ENCODE measurements at places on chromosomes 1 and 21. TPM values are rescaled to one million over a fixed set of nuclear protein-coding genes. Genes with fewer than 3 reads are reported as not detected.

Gene RNU1-1
- 2.7 TPM for polyA plus RNA-seq

Gene CD244
- polyA plus RNA-seq: 0.28 TPM

Gene RBM11
- polyA plus RNA-seq: 6.3 TPM

Gene HSPB7
- 2.0 TPM for polyA plus RNA-seq

Gene ERG
- polyA plus RNA-seq: 48.4 TPM

Gene FNDC5
- polyA plus RNA-seq: 10.2 TPM

Gene PPIH
- polyA plus RNA-seq: 49.9 TPM

Gene NEK7
- 93.2 TPM for polyA plus RNA-seq

Gene S1PR1
- 154 TPM for polyA plus RNA-seq

Gene CA14
- 5.4 TPM for polyA plus RNA-seq

GRCh38 chr1:211333906-211334305, 7.3 kb downstream of the TRAF5 start:
- no peak for DNase-seq

GRCh38 chr1:220787069-220787619, 431 bp downstream of the MTARC1 start:
- DNase-seq: peak; percentile 39

- no peak for DNase-seq
These were observed 17.2 kb upstream of the BEND5 start for GRCh38 chr1:48793863-48794262.

DNA sequence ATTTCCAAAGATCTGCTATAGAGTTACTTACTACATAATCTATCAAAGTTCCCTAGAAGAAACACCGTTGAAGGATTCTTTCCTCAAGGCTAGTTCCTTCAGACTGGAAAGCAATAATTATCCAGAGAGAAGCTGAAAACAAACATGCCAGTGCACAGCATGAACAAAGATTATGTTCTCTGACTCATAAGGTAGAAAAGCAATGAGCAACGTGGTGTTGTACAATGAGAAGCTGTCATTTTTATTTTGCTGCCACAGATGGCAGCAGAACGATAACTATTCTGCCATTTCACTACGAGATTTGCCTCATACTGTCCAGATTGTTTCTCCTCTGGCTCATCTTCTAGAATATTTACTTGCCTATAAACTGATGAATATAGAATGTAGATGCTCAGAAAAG, 10.7 kb downstream of the EXTL2 start:
- no peak for DNase-seq

DNA sequence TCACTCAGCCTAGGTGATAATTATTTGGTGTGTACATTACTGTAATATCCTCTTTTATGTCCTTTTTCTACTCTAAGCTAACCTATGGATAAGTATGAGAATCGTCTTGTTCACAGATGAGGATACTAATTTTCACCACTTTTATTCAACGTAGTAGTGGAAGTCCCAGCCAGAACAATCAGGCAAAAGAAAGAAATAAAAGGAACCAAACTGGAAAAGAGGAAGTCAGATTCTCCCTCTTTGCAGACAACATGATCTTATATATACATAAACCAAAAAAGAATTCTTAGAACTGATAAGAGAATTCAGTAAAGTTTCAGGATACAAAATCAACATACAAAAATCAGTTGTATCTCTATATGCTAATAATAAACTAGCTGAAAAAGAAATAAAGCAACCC, 12.6 kb upstream of the RGL1 start:
- DNase-seq: no peak

DNA sequence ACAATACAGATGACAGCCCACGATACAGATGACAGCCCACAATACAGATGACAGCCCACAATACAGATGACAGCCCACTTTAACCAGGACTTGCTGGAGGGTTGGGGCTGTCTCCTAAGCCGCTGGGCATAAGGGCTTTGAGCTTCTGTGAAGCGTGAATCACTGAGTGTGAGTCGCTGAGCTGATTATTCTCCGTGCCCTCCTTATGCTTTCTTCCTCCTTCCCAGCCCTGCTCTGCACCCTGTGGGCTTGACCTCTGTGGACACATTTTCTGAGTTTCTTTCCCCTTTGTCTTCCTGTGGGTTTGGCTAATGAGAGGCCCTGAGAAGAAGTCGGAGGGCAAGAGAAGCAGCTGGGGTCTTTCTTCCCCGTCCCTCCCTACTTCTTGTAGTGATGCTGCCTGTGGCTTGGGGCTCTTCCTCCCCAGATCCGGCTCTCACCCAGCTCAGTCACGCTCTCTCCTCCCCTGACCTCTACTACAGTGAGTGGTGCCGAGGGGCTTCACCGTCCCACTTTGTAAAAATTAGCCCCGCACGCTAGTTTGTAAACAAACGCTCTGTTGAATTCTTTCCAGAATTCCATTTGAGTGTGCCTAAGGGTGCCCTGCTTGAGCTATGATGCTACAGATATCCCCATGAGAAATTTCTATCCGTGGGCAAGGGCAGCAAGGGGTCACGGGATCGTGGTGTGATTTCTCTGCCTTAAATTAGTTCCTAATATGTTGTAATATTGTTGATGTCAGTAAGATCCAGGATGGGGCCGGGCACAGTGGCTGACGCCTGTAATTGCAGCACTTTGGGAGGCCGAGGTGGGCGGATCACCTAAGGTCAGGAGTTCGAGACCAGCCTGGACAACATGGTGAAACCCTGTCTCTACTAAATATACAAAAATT, 46.4 kb upstream of the SOD1 start:
- DNase-seq: no peak

- no peak for DNase-seq
These were observed 31.0 kb downstream of the TGFBR3 start for GRCh38 chr1:91854852-91855534.

DNA sequence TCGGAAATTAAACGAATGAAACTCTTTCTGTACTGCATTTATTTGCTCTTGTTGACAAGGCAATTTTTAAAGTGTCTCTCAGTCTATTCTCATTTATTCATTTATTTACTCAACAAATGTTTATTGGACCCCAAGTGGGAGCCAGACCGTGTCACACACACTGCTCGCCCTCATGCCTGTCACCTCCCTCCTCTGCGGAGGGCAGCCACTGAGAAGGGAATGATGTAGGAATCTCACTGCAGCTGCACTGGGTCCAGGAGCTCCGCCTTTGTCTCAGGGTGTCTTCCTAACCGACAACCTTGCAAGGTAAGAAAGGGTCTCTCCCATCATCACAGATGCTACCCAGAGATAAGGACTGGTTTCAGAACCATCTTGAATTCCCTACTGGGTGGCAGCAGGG, 14.1 kb upstream of the KLHDC7A start:
- no peak for DNase-seq

DNA sequence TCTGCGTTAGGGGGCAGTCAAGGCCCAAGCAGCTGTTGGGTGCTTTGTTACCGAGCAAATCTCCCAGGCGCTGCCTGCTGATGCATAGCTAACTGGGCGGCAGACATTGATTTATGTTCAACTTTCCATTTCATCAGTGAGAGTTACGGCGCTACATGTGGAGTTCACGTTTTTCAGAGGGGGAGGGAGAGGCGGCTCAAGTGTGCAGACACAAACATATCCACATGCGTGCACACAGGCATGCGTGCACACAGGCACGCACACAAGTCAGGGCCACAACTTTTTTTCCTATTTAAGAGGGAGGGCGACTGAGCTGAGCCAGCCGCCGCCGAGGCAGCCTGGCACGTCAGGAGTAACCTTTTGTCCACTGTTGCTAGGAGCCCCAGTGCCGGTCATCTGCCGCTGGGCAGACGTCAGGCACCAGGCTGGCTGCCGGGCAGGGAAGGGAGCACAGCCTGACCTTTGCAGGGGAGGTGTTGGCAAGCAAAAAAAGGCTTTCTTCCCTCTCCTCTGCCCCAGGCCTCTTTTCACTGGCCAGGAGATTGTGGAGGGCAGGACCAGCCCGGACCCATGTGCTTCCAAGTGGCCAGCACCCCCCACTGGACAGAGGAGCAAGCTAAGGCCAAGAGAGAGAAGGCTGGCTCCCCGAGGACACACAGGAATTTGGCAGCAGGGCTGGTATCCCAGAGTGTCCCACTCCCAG, 73.3 kb downstream of the MRPL37 start:
- DNase-seq: peak; percentile 85

DNA sequence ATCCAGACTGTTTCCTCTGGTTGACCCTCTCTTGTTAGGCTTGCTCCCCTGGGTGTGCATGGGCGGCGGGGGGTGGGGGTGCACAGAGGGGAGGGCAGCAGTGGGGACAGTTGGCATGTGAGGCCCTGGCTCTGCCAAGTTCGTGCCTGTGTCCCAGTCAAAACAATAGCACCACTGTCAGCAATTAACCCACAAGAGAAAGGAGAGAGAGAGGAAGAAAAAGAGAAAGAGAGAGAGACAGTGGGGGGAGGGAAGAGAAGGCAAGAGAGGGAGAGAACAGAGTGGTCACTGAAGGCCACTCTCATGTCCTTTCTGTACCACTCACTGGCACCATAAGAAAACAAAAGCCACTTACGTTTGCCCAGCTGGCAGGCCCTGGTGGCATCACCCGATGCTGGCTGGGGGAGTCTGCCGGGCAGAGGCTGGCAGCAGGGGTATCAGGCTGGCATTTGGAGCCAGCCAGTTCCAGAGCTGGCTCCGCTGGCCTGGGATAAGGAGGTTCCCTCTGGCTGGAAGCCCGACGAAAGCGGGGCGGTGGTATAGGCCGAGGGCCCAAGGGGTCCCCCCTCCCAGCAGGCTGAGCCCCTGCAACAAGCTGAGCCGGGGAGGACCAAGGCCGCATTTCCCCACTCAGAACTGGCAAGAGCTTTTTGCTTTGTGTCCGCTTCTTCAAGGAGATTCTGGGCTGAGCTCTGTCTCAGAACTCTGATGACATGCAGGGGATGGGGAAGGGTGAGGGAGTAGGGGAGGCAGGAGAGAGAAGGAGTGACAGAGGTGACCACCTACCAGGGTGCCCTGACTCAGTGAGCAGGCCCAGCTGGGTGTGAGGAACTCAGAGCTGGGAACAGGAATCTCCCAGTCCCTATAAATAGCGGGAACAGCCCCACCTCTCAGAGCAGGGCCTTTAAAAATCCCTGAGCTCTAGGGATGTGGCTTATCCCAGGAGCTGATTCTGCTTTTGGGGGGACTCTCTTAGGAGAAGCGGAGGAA, 27.9 kb downstream of the PIK3C2B start:
- DNase-seq: no peak

DNA sequence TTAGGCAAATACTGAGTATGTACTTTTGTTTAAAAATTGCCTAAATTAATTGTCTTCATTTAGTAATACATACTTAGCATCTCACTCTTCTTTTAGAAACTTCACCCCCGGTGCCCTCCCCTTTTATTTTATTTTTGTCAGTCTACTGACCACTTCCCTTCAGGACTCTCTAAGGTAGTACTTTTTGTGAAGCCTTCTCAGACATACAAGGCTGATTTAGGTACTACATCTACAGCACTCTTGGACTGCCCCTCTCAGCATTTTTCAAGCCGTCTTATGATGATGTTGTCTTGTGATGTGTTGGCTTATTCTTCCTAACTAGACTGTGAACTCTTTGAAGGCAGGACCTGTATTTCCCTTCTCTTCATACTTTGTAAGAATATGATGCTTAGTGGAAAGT, 24.7 kb downstream of the RPS6KC1 start:
- no peak for DNase-seq

GRCh38 chr21:25054689-25055088, 552.6 kb downstream of the MRPL39 start:
- no peak for DNase-seq

DNA sequence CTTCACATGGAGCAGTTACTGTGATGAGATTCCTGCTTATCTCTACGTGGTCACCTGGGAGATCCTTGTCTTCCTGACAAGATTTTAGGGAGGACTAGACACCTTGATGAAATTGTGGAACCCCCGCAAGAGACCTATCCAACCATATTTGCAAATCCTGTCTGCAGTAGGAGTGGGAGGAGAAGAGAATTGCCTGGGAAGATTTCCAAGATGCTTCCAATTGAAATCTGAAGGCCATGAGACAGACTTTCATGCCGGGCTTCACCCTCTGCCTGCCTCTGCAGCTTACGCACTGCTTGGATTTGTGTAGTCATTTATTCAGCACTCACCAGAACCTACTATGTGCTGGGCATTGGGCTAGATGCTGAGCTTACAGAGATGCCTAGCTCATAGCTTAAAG, 106.6 kb downstream of the OMA1 start:
- DNase-seq: no peak

DNA sequence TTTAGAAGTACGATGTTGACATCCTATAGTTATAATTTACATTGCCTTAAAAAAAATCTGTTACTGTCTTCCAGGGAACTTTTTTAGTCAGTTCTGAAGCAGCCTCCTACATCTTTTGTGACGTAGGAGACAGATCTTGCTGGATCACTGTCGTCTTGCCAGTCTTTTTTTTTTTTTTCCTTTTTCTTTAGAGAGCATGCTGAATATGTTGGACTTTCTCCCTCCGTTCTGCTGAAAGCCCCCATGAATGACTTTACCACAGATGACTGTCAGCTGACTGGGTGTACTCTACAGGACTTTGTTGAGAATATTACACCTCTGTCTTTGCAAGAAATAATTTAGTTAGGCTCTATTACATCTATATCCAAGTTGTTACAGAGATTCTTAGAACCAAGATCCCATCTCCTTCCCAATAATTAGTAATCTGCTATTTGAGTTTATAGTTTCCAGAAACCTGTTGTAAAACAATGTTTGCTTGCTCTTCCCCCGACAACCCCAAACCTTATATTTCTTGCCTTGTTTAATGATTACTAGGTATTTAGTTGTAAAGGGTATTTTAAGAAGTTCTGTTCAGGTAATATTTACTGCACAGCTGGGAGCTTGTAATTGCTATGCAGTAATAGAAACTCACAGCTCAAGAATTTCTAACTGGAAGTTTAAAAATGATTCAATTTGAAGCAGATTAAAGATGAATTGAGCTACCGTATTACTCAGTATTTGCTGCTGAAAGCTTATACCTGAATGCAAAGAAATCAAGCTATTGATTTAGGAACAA, 61.8 kb downstream of the RASAL2 start:
- DNase-seq: no peak

DNA sequence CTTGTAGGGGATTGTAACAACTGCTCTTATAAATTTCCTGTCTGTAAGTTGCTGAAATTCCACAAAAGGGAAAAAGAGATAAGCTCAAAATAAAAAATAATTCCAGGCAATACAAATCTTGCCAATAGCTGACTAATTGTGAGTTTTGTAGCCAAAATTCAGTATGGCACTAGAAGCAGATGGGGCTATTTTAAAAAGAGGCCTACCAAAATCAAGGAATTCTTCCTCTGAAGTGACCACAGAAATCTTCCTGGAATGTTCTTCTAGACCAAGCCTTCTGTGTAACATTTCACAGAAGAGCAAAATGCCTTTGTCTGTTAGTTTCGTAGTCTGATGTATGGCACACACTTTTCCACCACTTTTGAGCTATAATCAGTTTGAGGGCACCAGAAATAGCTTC, 127.6 kb downstream of the CYYR1 start:
- DNase-seq: no peak

GRCh38 chr1:36247538-36247937, 23.3 kb downstream of the THRAP3 start:
- DNase-seq: no peak

GRCh38 chr1:33334081-33334552, 13.2 kb upstream of the A3GALT2 start:
- no peak for DNase-seq

GRCh38 chr1:18325136-18325535, 155.6 kb upstream of the KLHDC7A start:
- peak; percentile 18 for DNase-seq

GRCh38 chr1:115437196-115437595, 99.1 kb upstream of the NGF start:
- DNase-seq: no peak

Data from right lung (tissue), 10 donors.